Smooth muscle cell of the brain vasculature (primary cell): ENCODE measurements at places on chromosomes 7 and 10.

- DNase-seq, result no peak
Measured at GRCh38 chr7:7122701-7123281, 59.6 kb upstream of the C1GALT1 start.

DNA sequence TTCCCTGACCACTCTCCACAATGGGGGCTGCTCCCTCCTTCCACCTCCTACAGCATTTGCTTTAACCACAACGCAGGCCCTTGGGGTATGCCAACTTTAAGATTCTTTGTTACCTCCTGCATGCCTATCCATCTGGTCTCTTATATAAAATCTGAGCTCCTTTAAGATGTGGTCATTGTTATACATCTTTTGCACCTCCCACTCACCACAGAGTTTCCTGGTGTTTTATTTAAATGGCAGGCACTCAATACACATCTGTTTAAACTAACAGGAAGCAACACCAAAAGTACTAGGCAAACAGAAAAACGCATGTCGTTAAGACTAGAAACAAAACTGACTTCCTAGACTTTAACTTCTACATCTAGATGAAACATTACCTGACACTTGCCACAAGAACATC, 36.3 kb downstream of the SLC25A13 start:
- DNase-seq, result no peak

DNA sequence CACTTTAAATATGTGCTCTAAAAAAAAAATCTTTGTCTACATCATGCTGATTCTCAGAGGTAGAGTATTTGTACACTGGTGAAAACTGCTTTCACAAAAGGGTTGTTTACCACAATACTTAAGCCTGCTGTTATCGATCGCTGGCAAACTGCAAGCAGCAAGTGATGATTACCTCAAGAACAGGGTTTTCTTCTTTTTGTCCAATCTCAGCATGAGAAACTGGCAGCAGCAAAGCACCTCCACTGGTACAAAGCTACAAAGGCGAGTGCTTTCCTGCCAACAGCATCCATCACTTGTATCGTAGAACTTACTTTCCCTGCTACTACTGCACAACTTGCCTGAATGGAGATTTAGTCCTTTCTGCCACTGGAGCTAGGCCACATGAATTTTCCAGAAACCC, 276.5 kb downstream of the DGKB start:
- no peak for DNase-seq

GRCh38 chr10:77392851-77393250, 244.8 kb downstream of the KCNMA1 start:
- DNase-seq, result no peak

- no peak for DNase-seq
Measured at GRCh38 chr10:17880601-17881000, 71.1 kb upstream of the SLC39A12 start.

- no peak for DNase-seq
Measured at GRCh38 chr7:139726485-139726869, 51.3 kb downstream of the HIPK2 start.

DNA sequence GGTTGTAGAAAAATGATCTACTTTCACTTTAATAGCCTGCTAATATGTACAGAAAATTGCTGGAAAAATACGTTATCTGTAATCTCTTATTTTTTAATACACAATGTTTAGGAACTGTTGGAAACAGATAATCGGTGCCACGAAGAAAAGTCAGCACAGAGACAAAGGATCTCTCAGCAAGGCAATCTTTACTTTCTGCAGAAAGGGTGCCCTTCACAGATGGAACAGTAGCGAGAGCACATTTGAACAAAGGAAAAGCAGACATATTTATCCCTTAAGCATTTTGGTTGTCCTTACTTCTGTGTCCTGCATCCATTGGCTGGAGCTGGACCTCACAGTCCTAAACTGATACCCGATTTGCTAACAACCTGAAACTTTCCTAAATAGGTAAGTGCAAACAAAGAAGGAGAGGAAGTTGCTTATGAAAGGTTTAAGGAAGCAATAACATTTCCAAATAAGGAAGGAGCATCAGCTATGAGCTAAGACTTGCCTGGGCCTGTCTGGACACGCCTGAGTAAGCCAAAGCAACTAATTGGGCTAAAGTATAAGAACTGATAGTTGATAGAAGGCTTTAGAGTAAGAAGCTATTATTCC, 640.0 kb downstream of the SH2D4B start:
- no peak for DNase-seq

DNA sequence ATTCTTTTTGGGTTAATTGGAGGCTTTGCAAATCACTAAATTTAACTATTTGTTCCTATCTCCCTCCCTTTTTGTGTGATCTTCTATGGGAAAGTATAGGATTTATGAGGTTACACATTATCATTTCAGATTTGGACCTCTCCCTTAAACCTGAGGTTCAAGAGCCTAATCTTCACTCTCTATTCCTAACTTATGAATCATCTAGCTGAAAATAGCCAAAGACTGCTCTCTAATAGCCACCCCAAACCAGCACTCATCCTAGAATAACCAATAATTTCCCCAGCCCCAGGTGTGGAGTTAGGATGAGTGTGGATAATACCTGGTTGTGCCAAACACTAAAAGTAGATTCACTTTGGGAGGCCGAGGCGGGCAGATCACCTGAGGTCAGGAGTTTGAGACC, 499.2 kb downstream of the GFRA1 start:
- no peak for DNase-seq

DNA sequence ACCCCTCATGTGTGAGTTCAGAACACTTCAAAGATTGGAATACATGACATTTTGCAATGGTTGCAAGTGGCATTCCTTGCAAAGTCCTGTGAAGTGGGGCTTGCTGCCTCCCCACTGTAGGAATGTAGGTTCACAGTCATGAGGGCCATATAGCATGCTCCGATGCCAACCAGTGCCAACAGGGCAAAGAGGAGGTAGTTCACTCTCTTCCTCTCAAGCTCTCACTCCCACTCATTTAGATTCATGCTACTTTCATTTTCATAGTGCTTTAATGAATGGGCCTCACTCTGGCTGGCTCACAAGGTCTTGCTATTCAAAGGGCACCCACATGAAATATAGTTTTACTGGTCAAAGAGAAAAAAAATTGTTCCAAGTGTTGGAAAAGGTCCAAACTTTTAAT, 169.9 kb upstream of the AOAH start:
- DNase-seq, result no peak

DNA sequence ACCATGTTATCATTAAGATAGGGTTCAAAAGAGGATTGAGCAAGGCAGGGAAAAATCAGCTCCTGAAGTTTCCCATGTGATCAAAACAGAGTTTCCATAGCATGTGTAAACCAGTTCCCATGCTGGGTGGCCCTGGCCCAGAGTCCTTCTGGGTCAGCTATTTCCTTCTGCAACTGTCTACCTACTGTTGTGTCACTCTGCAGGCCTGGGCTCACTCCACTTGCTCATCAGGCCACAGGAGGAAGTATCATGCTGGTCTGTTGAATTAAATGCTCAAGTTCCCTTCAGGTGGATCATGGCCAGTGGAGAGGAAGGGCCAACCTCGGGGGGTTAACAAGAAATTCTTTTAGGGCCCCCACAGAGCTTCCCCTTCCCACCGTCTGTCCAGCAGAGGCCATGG, 104.7 kb downstream of the GFRA1 start:
- peak; percentile 9 for DNase-seq

DNA sequence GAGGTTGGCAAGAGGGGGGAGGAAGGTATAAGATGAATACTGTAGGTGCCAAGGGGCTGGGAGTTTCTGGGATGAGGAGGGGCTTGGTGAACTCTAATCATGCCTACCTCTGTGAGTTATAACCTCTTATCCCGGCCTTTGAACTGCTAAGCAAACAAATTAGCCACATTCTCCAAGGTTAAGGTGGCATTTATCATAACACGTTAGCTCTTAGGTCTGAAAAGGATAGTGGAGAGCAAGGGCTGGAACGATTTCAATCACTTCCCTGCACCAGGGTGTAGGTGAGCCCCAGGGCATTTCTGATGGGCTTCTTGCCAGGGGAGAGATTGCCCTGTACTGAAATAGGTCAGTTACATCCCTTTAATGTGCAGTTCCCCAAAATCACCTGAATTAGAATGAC, 28.6 kb upstream of the DMBT1 start:
- no peak for DNase-seq

DNA sequence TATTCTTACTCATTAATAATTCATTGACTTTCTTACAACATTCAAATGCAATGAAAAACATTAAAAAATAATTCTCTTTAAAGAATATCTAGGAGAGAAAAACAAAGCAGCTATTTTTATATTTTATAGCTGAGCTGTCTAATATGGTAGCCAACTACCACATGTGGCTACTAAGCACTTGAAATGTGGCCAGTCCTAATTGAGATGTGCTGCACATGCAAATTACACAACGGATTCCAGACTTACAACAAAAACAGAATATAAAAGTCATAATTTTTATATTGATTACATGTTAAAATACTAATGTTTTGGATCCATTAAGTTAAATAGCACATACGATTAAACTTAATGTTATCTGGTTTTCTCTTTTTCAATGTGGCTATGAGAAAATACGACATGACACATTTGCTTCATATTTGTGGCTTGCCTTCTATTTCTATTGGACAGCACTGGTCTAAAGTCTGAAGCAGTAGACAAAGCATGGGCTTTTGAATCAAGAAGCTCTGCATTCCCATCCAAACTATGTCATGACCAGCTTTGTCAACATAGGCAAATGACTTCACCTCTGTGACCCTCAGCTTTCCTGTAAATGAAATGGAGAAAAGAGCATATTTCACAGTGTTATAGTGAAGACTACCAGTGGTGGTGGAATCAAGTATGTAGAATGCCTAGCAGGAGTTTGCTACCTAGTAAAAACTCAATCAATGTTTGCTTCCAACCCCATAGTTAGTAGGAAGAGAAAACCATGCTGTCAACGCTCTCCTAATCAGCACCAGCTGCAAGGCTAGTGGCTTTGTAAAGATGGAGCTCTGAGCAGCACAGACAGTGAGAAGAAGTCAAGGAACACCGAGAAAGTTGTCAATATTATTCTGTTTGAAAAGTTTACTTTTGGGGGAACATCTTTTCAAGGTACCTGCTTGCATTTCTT, 37.1 kb upstream of the GDF10 start:
- DNase-seq, result no peak

GRCh38 chr10:49089152-49089551, 26.2 kb downstream of the VSTM4 start:
- no peak for DNase-seq

GRCh38 chr10:107546986-107547385, 382.5 kb upstream of the SORCS1 start:
- DNase-seq, result no peak

DNA sequence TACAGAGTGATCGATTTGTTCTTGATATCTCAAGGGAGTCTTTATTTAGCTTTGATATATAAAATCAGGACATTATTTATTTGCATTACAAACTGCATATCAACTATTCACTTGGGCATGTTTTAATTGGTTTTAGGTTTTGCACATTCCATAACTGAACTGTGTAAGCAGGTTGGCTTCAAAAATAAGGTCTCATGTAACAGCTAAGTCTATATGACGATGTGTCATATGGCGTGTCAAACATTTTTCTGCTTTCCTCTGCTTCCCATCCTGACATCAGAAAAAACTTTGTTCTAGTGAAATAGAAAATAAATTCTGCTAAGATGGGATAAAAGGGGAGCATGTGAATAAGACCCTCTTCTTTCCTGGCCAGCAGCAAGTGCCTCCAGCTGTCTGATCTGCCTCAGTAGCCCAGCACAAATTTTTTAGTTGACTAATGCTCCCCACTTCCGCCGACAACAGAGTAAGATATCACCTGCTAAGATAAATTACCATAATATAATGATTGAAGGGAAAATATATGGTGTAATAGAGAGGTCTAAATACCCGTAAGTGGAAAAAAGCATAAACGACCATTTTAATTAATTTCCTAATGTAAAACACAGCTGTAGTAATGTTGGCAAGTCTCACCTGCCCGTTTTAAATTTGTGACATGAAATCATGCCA, 180.5 kb downstream of the TAX1BP1 start:
- no peak for DNase-seq

DNA sequence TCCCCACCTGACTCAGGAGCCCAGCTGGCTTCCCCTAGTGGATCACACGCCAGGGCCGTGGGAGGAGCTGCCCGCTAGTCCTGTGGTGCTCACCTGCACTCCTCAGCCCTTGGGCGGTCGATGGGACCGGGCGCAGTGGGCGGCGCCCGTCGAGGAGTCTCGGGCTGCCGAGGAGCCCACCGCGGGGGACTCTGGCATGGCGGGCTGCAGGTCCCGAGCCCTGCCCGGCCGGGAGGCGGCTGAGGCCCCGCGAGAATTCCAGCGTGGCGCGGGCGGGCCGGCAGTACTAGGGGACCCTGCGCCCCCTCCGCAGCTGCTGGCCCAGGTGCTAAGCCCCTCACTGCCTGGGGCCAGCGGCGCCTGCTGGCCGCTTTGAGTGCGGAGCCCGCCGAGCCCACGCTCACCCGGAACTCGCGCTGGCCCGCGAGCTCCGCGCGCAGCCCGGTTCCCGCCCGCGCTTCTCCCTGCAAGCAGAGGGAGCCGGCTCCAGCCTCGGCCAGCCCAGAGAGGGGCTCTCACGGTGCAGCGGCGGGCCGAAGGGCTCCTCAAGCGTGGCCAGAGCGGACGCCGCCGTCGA, 367.9 kb downstream of the TYW1 start:
- no peak for DNase-seq

- DNase-seq, result no peak
Measured at GRCh38 chr7:101733713-101734475, 83.5 kb upstream of the CUX1 start.

GRCh38 chr10:114030140-114030539, 13.5 kb upstream of the ADRB1 start:
- DNase-seq, result no peak

DNA sequence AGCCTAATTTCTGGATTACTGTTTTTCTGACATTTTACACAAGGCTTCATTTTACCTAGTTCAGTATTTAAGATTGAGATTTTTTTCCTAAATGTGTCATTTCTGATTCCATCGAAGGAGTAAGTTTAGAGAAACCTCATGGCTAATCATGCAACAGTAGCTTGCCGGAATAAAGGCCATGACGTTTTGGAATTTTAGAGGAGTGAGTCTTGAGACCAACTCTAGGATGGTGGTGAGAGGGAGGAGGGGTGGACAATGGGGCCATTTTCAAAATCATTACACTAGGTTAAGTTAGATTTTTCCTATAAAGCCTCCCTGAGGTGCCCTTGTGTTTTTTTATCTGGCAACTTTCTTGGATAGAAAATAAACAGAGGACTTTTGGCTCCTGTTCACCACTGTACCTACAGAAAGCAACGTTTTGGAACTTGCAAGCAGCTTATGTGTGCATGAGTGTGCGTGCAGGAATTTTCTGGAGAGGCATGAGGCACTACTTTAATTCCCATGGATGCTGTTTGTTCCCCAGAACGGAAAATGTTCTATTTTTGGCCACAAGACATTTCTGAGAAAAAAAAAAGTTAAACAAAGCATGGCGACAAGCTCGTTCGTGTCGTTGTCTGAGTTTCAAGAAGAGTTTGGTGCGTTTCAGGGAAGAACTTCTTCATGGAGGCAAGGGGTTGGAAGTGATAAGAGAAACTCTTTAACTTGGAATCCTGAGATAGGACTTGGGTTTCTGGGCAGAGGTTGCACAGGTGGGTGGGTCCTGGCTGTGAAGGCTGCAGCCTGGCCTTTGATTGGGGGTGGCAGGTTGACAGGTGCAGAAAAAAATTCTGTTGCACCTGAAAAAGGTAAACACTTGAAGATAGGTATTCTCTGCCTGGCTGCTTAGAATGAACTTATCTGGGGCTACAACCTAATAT, 178.1 kb downstream of the PTEN start:
- no peak for DNase-seq
